ENCODE measurements at places on chromosomes 5 and 9.
A peak's percentile ranks its signal among the peaks of the same experiment; 100 is the strongest.

- no peak for DNase-seq
These were observed 659.3 kb downstream of the ACTL7B start for GRCh38 chr9:108196332-108197007.

- DNase-seq, result no peak
These were observed 178.8 kb upstream of the IL12B start for GRCh38 chr5:159509002-159509660.

GRCh38 chr5:150781706-150782614 lies 3.4 kb downstream of the SMIM3 start:
- peak; percentile 67 for DNase-seq

DNA sequence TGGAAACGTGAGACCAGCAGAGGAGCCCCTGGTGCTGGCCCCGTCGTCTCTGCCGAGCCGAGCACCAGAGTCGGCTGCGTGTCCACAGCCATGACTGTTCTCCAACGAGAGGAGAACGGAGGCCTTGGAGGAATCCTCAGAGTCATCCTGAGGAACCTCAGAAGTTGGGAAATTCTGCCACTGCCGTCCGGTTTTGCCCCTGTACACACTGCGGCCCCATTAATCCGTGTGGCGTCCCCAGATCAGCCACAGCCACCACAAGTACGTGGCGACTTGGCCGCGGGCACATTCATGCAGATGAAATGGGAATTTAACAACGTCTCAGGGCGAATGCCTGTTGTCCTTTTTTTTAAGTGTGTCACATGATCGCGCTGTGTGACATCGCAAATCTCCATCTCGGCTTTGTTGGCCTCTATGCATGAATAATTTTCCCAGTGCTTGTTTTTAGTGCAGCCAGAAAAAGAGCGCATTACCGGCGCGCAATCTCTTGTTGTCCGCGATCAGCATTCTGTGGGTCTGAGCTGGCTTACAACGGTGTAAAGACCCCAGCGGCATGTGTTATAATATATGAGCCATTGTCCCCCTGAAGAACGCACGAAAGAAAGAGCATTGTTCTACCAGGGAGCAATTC lies 323.0 kb upstream of the IRX4 start:
- DNase-seq, result peak; percentile 22

- no peak for DNase-seq
These were observed 1029.6 kb downstream of the CDH12 start for GRCh38 chr5:21823588-21823987.

DNA sequence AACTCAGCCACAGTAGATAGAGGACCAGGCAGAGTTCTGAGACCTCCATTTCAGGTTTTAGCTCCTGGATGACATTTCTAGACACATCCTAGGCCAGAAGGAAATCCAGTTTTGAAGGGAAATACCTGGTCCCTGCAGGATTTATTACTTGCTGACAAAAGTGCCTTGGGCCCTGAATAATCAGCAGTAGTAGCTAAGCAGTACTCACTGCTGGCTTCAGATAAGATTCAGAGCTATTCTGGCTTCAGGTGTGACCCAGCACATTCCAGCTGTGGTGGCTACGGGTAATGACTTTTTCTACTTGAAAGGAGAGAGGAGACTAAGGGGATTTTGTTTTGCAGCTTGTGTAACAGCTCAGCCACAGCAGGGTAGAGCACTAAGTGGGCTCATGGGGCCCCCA lies 34.0 kb downstream of the NDUFAF2 start:
- DNase-seq, result no peak

DNA sequence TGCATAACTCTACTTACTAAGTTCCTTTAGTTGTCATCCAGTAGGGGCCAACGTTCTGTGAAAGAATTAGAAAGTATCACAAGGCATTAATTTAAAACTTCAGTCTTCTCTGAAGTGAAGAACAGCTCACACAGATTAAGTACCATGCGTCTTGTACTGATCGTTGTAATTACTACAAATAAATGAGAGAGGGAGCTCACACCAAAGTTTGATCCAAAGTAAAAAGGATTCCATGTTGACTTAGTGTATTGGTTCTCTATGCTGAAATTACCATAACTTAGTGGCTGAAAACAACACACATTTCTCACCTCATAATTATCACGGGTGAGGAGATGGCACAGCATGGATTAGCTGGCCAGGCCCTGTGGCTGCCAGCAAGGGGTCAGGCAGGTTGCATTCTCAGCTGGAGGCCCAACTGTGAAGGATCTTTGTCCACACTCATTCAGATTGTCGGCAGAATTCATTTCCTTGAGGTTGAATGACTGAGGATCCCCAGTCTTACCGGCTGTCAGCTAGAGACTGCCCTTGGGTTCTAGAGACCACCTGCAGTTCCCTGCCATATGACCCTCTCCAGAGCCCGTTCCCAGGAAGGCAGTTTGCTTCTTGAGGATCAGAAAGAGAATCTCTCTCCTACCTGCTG lies 169.1 kb downstream of the YTHDC2 start:
- DNase-seq, result no peak

GRCh38 chr5:56900858-56901578 lies 8.4 kb upstream of the SETD9 start:
- peak; percentile 47 for DNase-seq

DNA sequence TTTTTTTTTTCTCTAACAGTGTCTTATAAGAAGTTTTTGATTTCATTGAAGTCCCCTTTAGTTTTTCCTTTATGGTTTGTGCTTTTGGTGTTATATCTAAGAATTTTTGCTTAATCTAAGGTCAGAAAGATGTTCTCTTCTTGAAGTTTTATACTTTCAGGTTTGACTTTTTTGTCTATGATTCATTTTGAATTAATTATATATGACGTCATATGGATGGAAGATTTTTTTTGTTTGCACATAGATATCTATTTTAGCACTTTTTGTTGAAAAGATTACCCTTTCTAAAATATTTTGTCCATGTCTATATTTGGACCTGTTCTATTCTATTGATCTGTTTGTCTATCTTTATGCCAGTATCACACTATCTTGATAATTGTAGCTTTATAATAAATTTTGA lies 16.3 kb downstream of the UBAP1 start:
- no peak for DNase-seq

GRCh38 chr9:31615966-31616365 lies 768.5 kb upstream of the ACO1 start:
- DNase-seq, result no peak

GRCh38 chr9:86909388-86909787 lies 37.9 kb downstream of the GAS1 start:
- no peak for DNase-seq
